NCI-H1417 treated with DMSO at 0.1 percent for 48 hours (cell line): ENCODE measurements at places on chromosomes 5 and 9.

- no peak for DNase-seq
These were observed 14.9 kb downstream of the CDHR2 start for GRCh38 chr5:176564002-176564401.

DNA sequence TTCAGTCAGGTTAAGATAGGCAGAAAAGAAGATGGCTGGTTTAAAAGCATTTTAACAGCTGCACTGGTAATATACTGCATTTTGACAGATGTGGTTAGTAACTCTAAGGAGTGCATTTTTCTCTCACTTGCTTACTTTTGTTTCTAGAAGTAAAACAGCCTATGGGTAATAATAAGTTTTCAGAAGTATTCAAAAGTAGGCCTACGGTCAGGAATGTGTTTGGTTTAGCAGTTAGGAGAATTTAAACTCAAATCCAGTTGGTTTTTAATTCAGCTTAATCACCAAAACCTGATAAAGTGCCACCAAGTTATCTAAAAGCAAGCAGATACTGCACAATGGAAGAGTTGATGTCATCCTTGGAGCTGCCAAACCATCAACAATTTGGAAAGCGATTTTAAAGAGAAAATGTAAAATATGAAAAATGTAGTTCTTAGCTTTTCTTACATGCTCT lies 160.3 kb downstream of the ARSB start:
- DNase-seq: no peak

- no peak for DNase-seq
These were observed 23.3 kb upstream of the SUSD3 start for GRCh38 chr9:93035106-93035660.

GRCh38 chr5:8813180-8813579 lies 732.7 kb downstream of the SEMA5A start:
- no peak for DNase-seq

DNA sequence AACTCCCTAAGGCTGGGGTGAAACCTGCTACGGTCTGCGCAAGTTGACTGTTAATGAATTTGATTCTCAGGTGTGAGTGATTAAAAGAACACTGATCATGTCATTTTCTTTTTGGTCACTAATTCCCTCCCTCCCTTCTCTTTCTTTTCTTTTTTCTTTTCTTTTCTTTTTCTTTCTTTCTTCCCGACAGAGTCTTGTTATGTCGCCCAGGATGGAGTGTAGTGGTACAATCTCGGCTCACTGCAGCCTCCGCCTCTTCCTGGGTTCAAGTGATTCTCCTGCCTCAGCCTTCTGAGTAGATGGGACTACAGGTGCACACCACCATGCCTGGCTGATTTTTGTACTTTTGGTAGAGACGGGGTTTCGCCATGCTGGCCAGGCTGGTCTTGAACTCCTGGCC lies 2.6 kb downstream of the ANXA1 start:
- DNase-seq: no peak

DNA sequence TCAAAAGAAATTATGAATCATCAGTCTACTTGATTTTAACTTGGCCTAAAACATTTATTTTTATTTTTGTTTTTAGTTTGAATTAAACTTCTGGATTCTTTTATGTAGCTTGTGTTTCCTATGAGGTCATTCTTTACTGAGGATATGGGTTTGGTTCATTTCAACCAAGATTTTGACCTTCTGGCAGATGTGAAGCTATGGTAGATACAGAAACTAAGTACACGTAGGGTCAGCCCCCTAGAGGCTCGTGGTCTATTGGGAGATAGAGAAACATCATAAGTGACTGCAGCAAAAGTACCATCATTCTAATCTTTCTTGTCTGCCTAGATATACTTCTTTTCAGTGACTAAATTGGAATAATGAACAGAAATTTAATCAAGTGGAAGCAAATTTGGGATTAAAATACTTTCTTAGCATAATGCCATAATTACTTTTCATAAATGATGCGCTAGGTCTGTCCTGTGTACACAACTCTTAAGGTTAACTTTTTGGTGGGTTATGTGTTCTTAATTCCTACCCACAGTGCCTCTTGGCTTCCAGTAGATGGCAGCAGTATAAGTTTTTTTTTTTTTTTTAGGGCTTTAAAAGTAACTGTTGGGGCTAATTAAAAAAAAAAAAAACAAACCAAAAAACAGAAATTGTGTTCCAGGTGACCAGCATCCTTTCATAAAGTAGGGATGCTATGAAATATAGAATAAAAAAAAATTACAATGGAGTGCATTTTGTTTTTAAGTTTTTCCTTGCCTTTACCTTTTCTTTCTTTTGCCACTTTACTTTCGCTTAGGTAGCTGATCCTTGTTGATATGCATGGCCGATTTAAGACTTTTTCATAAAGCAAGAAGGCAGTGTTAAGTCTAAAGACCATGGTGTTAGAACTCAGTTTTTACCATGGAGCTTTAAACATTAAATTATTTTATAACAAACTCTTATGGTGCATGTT lies 49.9 kb downstream of the LRRTM2 start:
- DNase-seq: no peak

GRCh38 chr9:137975527-137975913 lies 97.9 kb downstream of the CACNA1B start:
- no peak for DNase-seq

GRCh38 chr5:2756211-2757152 lies 5.0 kb upstream of the IRX2 start:
- no peak for DNase-seq

GRCh38 chr9:35489313-35490154 lies at the start of gene RUSC2:
RUSC2 (plus strand) TSS chr9:35490111; CDS start chr9:35546522, 56,411 bp downstream.
- DNase-seq: no peak

DNA sequence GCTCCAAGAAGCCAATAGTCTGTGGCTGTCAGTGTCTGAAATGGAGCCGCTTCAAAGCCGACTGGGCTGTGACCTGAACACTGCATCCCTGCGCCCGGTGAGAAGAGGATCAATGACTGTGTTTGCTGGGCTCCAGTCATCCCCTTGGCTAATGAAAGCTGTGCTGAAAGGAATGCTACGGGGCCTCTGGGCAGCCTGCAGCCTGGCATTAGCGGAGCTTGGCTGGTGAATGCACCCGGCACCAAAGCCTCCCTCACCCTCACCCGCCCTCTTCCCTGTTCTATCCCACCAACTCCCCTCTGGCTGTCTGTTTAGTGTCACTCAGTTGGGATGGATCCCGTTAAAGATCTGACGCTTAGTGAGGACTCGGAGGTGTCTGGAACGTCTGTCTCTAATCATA lies 355.3 kb downstream of the BNC2 start:
- no peak for DNase-seq

DNA sequence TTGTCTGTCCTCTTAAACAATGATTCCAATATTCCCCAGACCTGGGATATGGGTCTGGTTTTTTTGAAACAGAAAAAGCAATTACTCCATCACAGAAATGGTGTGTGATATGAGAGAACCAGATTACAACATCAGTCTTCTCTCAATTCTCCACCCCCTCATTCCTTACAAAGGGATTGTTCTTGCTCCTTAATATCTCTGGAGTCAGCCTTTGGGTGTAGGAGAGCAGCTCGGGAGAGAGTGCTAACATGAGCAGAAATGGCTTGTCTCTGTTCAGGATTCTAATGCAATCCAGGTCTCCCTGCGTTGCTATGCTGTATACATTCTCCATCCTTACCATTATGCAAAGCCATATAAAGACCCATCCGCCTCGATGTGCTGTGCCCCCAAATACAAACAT lies 32.7 kb downstream of the ZFAND5 start:
- no peak for DNase-seq

DNA sequence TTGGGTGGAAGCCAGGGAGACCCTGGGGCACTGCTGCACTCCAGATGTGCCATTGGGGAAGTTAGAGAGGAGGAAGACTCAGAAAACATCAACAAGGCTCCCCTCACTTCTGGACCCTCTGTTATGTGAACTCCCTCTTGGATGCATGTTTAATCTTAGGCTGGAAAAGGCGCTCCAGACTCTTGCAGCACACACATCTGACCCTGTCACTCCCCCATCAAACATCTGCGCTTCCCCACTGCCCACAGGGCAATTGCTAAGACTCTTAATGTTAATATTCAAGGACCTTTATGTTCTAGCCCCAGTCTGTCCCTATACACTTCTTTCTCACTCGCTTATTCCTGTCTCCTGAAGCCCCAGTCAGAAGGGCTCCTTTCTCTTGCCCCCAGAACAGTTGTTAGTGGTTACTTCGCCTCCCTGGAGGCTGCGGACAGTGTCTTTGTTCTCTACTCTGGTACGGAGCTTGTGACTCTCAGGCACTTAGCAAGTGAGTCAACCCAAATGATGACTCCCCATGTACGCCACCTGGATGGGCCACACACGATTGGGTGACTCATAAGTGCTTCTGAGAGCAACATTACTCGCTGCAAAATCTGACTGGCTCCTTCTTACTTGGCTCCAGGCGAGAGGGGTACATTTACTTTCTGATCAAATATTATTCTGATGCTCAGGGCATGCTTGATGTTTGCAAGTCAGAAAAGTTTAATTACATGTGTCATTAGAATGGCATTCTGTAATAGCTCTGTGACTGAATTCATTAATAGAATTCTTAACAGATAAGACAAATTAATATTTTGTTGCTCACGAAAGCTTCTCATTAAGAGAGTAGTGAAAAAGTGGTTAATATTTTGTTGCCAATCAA lies 193.6 kb downstream of the HSPA4 start:
- no peak for DNase-seq

DNA sequence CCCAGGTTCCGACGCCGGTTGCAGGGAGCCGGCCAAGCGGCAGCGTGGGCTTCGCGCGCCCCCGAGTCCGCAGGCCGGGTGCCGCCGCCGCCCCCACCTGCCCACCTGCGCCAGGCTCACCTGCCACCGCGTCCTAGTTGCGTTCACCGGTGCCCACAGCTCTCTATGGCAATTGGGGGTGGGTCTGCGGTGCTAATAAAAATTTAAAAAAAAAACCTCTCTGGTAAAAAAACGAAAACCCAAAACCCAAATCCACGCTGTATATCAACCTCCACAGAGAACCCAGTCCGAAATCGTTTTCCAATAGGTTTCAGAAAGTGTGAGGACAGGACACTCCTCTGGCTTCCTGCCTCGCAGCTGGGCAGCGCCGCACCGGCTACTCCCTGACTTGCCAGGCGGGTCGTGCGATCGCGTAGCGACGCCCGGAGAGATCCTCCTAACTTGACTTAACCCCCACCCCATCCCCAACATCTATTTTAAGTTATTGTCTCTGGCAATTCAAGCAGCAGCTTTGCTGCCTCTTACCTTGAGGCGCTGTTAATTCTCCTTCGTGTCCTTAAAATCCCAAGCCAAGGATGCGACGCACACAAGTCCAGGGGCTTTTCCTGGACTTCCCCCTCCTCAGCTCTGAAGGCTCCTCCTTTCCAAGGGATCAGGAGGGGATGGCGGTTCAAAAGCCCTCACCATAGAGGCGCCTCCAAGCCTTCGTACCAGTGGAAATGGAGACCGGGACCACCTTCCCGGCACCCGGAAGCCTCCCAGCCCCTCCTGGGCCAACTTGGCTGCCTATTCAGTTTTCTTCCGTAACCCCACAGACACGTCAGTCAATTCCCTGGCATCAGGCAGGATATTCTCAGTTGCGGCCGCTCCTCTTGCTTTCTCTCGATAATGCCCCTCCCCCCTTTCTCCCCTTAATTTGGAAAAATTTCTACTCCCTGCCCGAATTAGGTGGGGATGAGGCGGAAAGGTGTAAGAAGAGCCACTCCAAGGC lies 1639.4 kb upstream of the C9orf72 start:
- no peak for DNase-seq

DNA sequence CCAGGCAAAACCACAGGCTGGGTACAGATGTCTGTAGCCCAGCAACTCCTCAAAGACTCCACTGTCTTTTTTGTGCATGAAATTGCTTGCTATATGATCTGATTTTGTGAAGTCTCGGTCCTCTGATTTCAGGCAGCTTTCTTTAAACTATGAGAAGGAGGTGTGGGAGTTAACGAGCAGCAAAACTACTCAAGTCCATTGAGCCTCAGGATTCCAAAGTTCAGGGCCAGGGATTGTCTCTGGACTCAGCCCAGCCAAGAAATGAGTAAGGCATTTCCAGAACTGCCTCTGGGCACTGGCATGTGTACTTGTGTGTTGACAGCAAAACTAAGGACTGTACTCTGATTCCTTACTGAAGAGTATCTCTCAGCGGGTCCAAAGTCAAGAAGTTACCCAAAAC lies 53.4 kb upstream of the GLIS3 start:
- no peak for DNase-seq

DNA sequence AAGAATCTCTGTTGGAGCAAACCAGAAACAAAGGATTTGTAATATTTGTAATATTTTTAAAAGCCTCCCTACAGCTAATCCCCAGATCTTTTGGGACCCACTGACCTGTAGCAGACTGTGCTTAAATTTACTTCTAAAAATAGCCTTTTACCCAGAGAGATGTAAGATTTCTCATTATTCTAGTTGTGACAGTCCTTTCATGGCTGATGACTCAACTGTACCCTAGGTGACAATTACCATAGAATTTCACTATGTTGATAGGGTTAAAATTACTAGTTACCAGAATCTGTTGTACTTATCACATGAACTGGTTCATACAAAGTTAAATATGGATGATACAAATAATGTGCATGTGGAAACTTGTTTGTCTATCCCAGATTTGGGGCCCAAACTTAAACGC lies 543.9 kb upstream of the SEMA6A start:
- DNase-seq: no peak

DNA sequence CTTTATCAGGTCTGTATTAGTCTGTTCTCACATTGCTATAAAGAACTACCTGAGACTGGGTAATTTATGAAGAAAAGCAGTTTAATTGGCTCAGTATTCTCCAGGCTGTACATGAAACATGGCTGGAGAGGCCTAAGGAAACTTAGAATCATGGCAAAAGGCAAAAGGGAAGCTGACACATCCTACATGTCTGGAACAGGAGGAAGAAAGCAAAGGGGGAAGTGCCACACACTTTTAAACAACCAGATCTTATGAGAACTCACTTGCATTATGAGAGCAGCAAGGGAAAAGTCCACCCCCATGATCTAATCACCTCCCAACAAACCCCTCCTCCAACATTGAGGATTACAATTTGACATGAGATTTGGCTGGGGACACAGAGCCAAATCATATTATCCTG lies 132.1 kb downstream of the PCSK1 start:
- no peak for DNase-seq

- DNase-seq: no peak
These were observed 8.8 kb downstream of the BARX1 start for GRCh38 chr9:93946338-93946712.

GRCh38 chr5:77972469-77973252 lies 196.5 kb upstream of the TBCA start:
- DNase-seq: no peak

DNA sequence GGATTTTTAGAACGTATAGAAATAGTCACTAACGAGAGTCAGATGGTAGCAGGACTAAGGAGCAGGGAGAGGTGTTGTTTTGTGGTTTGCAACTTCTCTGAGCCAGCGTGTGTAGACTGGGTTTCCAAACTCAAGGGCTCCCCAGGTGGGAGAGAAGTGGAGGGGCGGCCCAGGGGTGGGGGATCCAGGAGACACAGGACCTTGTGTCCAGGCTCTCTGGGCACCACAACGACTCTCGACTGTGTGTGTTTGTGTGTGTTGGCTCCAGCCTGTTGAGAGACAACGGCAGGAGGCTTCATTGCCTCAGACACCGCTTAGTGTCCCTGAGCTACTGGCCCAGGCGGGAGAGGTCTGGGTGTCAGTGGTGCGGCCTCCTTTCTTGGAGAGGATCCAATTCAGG lies 934 bp upstream of the FCN1 start:
- no peak for DNase-seq

- no peak for DNase-seq
These were observed 183.2 kb downstream of the TLR4 start for GRCh38 chr9:117887383-117887782.
